ENCODE measurements at places on chromosomes 5 and 9.
A peak's percentile ranks its signal among the peaks of the same experiment; 100 is the strongest.

DNA sequence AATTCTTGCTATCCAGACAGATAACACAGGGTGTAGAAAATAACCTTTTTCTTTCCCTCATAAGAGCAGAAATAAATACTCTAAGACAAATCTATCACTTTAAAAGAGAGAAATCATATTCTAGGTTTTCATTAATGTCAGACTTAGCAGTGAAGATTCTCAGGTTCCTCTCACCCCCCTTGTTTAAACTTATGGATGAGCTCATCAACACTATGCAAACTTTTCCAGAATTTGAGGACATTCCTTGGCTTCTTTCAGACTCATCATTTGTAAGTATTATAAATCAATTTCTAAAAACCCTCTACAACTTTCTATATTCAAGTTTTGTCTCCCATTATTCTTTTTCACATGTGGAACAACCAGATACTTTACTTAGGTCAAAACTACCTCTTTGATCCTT lies 374.9 kb upstream of the TRPC7 start:
- DNase-seq = no peak

DNA sequence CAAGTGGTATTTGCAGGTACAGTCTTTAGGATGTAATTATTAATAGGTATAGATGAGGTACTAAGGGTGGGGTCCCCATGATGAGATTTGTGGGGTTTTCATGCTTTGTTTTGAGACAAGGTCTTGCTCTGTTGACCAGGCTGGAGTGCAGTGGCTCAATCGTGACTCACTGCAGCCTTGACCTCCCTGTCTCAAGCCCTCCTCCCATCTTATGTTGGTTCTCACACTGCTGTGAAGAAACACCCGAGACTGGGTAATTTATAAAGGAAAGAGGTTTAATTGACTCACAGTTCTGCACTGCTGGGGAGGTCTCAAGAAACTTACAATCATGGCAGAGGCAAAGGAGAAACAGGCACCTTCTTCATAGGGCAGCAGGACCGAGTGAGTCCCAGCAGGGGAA lies 217.5 kb downstream of the CDK5RAP2 start:
- DNase-seq = peak; percentile 22

- no peak for DNase-seq
Measured at GRCh38 chr9:129149442-129149841, 28.6 kb downstream of the IER5L start.

- DNase-seq = no peak
Measured at GRCh38 chr5:39946356-39947045, 521.7 kb upstream of the DAB2 start.

DNA sequence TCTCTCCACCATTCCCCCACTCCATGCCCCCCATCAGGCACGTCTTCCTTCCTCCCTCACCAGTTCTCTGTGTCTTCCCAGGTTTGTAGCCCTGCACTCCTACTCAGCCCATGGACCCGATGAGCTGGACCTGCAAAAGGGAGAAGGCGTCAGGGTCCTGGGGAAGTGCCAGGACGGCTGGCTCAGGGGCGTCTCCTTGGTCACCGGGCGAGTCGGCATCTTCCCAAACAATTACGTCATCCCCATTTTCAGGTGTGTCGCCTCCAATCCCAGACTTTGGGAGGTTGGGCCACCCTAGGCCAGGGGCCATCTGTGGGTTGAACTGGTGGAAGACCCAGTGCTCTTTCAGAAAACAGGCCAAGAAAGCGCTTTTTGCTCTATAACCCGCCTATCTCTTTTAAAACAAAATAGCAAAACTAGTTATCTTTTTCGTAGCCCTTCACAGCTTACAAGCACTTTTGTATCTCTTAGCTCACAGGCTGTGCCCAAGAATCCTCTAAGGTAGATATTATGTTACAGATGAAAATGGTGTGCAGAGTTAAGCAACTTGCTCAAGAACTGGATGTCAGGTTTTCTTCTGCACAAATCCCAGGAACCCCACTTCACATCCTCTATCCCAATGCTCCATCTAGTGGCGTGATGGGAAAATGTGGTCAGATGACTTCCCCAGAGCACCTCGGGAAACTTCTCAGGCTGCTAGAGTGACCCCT lies 56.2 kb downstream of the PLAC8L1 start:
- peak; percentile 81 for DNase-seq

DNA sequence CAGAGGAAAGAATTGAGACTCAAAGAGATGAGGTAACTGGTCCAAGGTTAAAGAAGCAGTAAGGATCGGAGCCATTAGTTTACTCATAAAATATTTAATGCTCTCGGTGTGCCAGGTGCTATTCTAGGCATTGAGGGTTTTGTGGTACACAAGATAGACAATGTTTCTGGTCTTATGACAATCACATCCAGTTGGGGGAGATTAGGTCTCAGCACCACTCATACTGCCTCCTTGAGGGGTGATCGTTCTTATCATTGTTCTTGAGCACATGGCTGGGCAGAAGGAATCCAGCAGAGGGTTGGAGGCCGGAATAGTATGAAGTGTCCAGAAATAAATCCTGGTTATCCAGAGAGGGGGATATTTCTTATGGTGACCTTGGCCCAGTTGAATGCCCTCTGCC lies 40.7 kb upstream of the LCP2 start:
- no peak for DNase-seq

DNA sequence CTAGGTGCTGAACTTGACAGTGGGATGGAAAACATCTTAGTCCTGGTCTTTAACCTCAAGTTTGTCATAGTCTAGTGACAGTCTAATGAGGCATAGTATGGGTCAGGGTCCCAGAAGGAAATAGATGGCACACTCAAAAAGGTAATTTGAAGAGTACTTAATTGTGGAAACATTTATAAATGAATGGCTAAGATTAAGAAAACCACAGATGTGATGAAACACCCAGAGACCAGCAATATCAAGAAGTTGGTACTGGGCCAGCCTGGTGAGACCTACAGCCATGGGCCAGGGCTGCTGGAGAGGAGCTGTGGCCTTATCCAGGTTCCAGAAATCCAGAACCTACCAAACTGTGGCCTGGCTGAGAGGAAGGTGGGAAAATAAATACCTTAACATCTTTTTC lies 93.5 kb upstream of the ATG10 start:
- no peak for DNase-seq

DNA sequence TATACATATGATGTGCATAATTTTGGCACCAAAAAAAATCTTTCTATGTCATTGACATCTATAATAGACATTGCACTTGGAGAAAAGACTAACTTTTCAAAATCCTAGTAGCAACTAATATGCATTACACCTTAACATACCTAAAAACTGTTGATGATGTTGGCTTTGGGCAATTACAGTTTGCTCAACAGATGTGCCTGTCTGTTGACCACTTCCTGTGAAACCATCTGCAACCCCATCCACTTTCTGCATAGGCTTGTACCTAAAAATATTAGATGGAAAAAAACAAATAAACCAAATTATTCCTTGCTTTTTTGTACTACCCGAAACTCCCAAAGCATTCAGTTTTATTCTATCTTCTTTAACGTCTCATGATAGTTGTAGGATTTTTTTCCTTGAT lies 248.6 kb downstream of the RFX3 start:
- DNase-seq = no peak

DNA sequence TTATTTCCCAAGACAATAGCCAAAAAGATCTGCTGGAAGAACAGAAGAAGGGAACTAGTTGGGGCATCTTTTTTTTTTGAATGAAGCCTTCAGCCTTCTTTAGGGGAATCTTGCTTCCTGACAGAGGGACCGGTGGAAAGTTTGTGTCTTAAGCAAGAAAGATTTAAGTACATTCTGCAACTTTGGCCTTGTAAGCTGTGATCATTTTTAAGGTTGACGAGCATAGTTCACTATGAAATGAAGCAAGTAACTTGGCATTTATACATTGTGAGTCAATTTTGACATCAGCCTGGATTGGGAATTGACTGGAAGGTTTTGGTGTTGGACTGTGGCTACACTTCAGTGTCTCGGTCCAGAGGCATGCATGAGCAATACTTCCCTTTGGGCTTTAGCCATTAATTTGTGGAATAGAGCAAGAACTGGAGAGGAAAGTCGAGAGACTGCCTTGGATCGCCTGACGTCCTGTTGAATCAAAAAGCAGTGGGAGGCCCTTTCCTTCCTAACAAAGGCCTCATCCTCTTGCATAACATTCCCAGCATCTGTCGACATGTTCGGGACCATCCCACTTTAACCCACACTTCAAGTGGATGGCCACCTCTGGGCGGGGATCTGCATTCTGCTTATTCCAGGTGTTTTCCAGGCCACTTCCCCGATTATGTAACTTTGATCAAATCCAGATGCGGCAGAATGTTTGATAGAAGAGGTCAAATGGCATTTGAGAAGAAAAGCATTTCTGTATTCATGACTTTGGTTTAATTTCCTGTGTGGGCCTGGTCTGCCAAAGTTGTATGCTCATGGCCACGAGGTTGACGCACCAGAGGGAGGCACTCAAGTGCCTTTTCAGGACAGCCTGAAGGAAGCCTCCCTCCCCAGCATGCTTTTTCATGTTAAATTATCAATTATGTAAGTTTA lies 12.5 kb downstream of the ABL1 start:
- DNase-seq = peak; percentile 99

GRCh38 chr9:126108240-126108639 lies 218.4 kb upstream of the MVB12B start:
- DNase-seq = peak; percentile 7

GRCh38 chr5:173989432-173990082 lies 587 bp downstream of the C5orf47 start:
- no peak for DNase-seq

DNA sequence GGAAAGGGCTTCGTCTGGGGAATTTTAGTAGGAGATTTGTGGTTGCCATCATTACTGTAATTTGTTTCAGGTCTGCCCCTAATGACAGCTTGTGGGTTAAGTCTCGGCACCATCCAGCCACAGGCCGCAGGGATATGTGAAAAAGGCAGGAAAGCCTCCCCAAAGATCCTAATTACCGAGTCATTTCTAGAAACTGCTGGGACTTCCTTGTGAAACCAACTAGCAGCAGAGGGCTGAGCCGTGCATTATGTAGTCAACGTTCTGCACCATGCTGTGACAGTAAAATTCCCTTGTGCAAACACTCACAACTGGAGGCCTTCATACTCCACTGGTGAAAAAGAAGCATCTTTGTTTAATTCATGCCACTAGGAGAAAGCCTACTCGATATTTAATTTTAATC lies 230.3 kb downstream of the MPDZ start:
- DNase-seq = no peak

- no peak for DNase-seq
Measured at GRCh38 chr5:166672431-166672830, 1619.0 kb upstream of the WWC1 start.

- DNase-seq = peak; percentile 75
Measured at GRCh38 chr9:78601957-78602565, 305.1 kb downstream of the PSAT1 start.

DNA sequence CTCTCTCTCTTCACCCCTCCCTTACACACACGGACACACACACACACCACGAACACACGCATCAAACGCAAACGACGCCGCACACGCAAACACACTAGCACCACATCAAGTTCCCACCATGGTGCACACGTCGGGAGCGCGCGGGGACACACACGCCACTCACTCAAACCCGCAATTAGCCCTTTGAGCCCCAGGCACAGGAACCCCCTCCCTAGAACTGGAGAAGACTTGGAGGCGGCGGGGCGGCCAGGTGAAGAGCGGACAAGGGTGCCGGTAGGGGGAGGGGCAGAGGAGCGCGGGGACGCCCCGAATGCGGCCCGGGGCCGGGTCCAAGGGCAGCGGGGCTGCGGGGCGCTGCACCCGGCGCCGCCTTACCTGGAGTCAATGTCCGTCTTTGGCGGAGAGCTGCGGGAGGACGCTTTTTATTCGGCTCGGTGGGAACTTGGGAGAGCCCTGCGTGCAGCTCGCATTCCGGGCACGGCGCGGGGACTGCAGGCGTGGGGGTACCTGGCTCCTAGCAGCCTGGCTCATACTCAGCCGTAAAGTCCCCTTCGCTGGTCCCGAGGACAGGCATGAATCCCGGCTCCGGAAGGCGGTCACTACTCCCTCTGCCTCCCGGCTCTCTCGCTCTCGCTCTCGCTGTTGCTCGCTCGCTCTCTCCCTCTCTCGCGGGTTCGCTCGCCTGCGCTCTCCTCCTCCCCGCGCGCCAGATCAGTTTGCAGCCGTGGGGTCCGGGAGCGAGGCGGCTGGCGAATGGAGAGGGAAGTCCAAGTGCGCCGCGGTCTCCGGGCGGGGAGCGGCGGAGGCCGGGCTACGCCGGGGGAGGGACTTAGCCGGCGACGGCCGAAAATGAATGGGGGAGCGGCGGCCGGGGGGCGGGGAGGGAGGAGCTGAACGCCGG lies at the start of gene BRINP1:
Gene BRINP1 (minus strand): TSS at position 755 of the 901 bp plus-strand sequence. CDS start 56,080 bp downstream, outside the sequence.
- DNase-seq = no peak

- DNase-seq = peak; percentile 36
Measured at GRCh38 chr9:92986176-92987119, 39.1 kb downstream of the FGD3 start.

GRCh38 chr5:173954671-173955521 lies 34.1 kb upstream of the C5orf47 start:
- DNase-seq = peak; percentile 49

GRCh38 chr5:84411832-84412605 lies 27.3 kb upstream of the EDIL3 start:
- DNase-seq = no peak

DNA sequence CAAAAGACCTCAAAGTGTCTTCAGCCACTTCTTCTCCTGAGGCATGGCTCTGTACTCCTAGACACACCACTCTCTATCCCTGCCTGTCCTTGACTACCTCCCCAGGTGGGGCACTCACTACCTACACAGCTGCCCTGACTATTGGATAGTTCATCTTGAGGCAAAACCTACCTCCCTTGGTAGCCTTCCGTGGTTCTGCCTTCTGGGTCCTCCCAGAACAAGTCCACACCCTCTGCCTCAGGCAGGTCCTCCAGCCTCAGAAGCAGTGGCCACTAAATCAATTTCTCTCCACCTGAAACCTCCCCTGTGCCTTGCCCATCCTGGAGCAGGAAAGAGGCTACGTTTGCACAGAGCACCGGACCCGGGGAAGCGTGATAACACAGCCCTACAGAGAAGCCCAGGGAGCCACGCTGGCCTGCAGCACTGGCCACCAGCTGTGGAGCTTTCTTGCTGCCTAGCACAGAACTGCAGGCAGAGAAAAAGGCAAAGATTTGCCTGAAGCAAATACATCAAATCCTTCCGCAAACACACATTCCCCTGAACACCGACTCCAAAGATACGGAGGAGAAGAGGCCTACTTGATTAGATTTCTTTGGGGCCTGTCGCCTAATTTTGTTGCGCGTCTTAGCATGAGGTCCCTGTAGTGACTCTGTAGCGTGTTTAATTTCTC lies 141.8 kb downstream of the C9orf50 start:
- DNase-seq = no peak

DNA sequence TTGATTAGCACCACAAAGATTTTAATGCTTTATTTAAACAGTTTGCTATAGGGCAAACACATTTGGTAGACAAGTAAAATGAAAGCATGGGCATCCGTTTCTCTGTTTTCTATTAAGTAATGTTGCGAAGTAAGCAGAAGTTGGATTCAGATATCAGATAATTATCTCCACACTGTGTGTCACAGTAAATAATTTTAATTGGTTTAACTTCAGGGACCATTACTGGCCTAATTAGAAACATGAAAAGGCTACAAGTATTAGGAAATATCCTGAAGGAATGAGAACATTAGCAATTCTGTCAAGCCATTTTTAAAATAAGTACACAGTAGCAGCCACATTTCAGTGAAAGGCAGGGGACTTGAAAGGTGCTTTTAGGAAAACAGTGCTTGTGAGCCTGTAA lies 975.4 kb downstream of the NR2F1-AS1 start:
- DNase-seq = no peak
